HS-27A (cell line): ENCODE measurements at places on chromosomes 2 and 18.

DNA sequence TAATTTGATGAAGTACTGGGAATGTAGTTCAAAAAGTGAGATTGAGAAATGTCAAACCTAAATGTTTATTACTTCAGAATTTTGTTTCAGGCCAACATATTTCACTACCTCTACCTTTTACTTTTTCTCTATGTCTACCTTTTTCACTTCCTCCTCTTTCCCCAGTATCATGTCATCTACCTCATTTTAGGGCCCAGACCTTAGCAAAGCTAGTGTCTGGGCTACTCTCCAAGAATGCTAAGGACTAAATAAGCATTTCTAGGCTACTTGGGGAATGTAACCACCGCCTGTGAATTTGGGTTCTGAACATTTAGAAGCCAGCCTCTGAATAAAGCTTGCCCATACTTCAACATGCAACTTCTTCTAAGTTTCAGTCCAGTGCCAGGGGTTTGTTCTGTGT is 330.4 kb downstream of the SLC4A3 start:
- DNase-seq = no peak

- DNase-seq = no peak
Observed at GRCh38 chr2:241753493-241753892, 19.1 kb downstream of the D2HGDH start.

GRCh38 chr2:133476931-133477615 is 91.2 kb downstream of the NCKAP5 start:
- no peak for DNase-seq

- no peak for DNase-seq
Observed at GRCh38 chr18:63707816-63708215, 5.1 kb downstream of the SERPINB11 start.

GRCh38 chr2:120992791-120993555 is 257.3 kb downstream of the GLI2 start:
- DNase-seq = no peak
